Fibroblast of lung (primary cell): ENCODE measurements at places on chromosomes 13 and 19. TPM values are rescaled to one million over a fixed set of nuclear protein-coding genes. Genes with fewer than 3 reads are reported as not detected.

DNA sequence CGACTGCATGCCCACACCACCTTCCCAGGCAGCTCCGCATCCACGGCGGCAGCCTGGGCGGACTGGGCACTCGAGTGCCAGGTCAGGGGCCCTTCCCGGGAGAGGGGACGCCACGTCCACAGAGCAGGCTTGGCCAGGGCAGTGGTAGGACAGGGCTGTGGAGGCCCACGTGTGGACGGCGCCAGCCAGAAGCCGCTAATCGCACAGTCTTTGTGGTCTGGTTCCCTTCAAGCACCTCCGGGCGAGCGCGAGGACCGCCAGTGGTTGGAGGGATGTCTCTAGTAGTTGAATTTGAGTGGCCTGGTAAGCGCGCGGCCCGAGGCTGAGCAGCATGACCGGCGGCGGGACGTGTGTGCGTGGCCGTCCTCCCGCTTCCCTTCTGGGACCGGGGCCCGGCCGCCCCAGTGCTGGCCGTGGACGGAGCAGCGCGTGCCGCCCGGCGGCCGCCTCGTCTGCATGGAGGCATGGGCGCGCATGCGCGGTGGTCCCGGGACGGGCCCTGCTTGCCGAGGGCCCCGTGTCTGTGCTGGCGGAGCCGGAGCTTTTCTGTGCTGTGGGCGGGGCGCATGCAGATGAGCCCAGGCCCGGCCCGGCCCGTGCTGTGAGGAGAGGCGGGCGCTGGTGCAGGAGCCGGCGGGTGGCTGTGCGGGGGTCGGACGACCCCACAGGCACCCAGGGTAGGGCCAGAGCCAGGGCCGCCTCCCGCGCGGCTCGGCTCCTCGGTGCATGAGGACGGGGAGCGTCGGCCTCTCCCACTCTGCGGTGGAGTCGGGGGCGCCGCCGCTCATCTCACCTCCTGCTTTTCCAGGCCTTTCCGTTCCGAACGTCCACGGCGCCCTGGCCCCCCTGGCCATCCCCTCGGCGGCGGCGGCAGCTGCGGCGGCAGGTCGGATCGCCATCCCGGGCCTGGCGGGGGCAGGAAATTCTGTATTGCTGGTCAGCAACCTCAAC is 8.6 kb downstream of the PTBP1 start:
- DNase-seq = no peak

Gene KIR3DL2
- not detected in 2 replicates for total RNA-seq

DNA sequence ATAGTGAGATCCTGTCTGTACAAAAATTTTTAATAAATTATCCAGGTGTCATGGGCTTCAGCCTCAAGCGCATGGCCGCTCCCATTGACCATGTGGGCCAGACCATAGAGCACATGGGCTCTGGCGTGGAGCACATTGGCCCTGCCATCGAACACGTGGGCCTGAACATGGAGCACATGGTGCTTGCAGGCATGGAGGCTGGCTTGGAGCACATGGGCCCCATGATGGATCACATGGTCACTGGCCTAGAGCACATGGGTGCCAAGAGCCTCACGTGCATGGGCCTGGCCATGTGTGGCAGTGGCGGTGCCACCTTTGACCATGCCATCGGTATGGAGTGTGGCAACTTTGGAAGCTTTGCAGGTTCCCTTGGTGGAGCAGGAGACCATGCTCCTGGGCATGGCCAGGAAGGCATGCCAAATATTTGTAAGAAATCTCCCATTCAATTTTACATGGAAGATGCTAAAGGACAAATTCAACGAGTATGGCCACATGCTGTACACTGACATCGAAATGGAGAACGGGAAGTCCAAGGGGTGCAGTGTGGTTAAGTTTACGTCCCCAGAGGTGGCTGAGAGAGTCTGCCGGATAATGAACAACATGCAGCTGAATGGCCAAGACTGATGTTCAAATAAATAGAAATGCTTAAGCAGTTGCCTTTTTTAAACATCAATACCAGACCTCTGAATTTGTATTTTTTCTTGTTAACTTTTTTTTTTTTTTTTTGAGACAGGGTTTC is 21.3 kb upstream of the SLC1A5 start:
- DNase-seq = no peak

Gene KIR2DL4
- total RNA-seq = not detected in 2 replicates

Gene PRR20A
- total RNA-seq = not detected in 2 replicates

GRCh38 chr13:27691207-27691606 is 69.5 kb downstream of the POLR1D start:
- no peak for DNase-seq

DNA sequence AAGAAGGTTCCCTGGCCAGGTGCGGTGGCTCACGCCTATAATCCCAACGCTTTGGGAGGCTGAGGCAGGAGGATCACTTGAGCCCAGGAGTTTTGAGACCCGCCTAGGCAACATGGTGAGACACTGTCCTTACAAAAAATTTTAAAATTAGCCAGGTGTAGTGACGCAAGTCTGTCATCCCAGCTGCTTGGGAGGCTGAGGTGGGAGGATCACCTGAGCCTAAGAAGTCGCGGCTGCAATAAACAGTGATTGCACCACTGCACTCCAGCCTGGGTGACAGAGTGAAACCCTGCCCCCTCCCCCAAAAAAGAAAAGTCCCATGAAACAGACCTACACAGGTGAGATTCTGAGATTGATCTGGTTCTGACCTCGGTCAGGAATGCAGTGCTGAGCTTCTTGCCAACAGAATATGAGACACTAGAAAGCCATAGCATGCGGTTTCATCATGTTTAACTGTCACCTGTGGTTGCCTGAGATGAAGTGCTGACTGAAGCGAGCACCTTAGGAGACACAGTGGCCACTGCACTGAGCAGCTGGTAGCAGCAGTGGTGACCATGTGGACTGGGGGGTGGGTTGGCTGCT is 2.0 kb upstream of the A1BG start:
- DNase-seq = no peak

DNA sequence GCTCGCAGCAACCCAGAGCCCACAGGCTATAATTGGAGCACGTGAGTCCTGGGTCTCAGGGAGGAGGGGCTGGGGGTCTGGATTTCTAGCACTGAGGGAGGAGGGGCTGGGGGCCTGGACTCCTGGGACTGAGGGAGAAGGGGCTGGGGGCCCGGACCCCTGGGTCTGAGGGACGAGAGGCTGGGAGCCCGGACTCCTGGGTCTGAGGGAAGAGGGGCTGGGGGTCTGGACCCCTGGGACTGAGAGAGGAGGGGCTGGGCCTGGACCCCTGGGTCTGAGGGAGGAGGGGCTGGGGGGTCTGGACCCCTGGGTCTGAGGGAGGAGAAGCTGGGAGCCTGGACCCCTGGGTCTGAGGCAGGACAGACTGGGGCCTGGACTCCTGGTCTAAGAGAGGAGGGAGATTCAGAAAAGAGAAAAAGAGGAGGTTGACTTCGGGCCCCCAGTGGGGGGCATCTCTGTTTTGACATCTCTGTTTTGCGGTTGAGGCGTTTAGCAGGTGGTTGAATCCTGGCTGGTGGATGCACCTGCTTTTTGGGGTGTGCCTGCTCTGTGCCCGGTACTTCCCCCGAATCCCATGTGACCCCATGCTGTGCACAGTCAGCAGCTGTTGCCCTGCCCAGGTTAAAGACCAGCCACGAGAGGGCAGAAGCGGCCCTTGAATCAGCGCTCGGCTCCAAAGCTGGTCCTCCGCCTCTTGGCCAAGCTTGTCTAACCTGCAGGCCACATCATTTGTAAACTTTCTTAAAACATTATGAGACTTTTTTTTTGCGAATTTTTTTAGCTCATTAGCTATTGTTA is 10.5 kb downstream of the PVR start:
- peak; percentile 32 for DNase-seq

GRCh38 chr19:16168465-16169081 is 4.8 kb downstream of the CIB3 start:
- DNase-seq = no peak

GRCh38 chr13:27264181-27264580 is 6.4 kb upstream of the RASL11A start:
- DNase-seq = peak; percentile 79

Gene RCBTB2
- 6.9 and 8.4 TPM in 2 replicates for total RNA-seq

DNA sequence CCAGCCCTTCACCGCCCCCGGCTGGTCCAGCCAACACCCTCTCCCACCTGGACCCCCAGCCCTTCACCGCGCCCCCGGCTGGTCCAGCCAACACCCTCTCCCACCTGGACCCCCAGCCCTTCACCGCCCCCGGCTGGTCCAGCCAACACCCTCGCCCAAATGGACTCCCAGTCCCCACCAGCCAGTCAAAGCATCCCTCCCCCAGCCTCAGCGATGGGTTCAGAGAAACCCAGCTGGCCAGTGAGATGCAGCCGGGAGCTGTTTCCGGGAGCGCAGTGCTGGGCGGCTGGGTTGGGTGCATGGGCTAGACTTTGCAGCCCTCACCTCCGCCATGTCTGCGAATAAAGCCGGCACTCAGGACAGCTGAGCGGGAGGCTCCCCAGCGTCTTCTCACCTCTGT is 6.5 kb upstream of the CDC34 start:
- DNase-seq = no peak

DNA sequence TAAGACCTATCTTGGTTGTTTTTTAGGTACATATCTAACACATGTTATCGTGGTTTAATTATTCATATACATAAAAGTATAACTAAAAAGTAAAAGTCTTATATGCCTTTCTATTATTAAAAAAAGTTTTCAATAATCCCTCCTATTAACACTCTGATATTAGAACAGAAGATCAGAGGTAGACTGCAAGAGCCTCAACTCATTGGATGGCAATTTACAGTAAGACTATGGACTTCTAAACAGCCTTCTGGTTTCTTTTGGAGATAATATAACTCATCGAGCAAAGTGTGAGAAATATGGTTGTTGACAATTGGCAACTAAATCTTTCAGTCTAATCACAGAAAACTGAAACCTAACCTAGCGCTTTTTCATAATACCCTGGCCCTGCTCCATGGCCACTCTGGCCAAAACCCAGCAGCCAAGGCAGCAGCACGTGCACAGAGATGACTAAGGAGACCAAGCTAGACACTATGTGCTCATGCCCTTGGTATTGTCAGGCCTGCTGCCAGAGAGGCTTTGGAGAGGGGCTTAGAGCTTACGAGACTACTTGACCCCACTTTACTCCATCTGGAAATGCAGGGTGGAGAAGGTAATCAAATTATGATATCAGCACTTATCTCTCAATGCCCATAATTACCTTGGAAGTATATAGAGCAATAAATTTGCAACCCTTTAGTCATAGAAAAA is 40.6 kb upstream of the EEF1AKMT1 start:
- peak; percentile 96 for DNase-seq

DNA sequence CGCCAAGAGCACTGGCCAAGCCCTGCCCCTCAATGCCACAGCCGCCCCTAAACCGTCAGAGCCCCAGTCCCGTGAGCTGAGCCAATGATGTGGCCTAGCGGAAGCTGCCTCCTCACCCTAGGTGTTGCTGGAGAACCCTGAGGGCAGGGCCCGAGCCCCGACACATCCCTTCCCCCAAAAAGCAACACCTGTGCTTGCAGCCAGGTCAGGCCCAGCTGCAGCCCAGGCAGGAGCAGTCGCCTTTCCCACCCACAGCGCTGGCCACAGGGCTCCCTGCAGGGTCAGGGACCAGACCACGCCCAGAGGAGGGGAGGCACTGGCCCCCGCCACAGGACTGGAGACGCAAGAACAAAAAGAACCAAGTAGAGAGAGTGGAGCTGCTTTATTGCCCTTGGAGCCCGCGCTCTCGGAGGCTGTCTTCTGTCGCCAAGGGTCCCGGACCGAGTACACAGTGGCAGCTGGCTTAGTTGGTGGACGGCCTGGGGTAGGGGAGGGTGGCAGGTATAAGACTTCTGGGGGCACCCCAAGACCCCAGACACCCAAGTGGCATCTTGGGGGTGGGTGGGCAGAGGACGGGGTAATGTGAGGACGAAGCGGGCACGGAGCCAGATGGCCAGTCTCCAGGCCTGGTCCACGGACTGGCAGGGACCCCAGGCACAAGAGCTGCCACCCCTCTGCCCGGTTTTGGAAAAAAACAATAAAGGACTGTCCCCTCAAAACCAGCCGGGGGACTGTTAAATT is 3.3 kb downstream of the P2RY11 start:
- no peak for DNase-seq

DNA sequence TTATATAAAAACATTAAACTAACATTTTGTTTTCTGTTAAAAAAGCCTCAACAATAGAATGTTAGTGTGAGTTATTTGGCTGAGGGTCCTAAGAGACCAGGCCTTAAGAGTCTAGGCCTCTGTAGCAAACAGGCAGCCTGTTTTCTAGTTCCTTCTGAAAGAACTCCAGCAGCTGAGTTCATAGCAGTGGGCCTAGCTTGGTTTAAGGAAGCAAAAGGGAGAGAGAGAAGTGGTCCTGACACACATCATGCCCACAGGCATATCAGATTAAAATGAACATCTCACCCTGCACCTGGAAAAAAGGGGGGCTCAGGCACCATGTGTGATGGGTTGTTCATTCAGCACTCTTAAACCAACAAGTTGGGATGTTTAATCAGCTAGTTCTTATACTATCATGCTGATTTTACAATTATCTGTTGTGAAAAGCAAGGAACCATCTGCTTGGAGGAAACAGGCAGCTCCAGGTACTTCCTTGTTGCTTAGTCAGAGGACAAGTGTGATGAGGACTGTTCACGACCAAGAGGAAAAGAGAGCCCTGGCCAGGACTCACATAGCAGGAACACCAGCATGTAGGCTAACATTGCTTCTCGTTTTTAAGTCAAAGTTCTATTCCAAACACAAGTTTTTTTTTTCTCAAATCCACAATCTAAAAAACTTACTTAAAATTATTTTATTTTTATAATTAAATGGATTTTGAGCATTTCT is 81.3 kb upstream of the FRY start:
- DNase-seq = no peak

Gene C19orf67
- not detected in 2 replicates for total RNA-seq

GRCh38 chr13:79197933-79198332 is 208.1 kb downstream of the RBM26 start:
- DNase-seq = no peak

- DNase-seq = no peak
These were observed 754 bp upstream of the SIX5 start for GRCh38 chr19:45769821-45770191.

Gene CCDC70
- total RNA-seq = not detected in 2 replicates

DNA sequence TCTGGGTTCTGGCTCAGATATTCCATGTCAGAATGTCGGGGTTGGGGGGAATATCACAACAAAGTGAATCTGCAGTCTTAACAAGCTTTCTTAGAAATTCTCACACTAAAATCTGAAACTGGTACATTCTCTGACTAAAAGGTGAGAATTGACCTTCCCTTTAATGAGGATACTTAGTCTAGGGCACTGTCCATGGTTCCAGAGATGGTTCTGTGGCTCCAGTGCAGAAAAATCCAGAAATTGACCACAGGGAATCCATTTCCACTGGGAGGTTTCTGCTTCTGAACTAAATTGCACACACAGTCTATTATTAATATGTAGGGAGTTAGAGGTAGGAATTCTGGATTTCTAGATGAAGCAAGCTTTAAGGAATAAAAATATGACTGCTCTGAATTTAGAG is 171.6 kb upstream of the OBI1 start:
- DNase-seq = no peak

DNA sequence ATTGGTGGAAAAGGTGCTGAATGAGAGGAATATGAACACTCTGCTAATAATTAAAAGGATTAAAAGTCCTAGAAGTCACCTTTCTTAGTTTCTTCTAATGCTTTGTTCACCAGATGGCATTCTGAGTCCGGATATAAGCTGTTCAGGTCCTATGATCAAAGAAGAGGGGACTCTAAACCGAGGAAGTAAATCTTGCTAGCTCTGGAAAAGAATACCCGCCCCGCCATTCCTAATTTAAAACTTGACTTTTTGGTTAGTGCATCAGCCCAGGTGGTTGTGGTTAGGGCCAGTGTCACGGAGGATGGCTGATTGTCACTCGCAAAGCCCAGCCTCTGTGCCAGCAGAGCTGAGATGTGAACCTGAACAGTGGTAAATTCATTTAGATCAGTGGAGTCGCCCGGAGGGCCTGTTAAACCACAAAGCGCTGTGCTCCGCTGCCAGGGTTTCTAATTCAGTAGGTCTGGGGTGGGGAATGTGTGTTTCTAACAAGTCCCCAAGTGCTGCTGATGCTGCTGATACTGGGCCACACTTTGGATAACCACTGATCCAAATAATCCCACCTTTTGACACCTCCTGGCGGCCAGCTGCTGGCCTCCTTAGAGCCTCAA is 425.4 kb downstream of the DCT start:
- DNase-seq = no peak
